Daoy (cell line): ENCODE measurements at places on chromosomes 2 and 18.

DNA sequence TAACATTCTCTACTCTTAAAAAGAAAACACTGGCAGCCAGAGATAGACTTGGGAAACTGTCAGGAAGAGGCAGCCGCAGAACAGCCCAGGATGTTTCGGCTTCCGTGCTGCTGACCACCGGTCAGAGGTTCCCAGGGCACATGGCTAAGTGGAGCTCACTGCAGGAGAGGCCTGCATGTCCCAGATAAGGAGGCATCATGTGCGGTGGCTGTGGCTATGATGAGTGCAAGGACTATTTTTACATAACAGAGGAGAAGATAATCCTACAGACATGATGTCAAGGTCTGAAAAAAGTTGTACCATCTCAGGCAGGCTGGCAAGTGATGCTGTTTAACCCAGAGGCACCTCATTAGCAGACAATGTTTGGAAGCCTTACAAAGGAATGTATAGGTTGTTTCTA lies 252.3 kb downstream of the CYRIA start:
- DNase-seq = no peak

- peak; percentile 29 for DNase-seq
Measured at GRCh38 chr2:18991177-18992168, 366.9 kb downstream of the OSR1 start.

- DNase-seq = peak; percentile 85
Measured at GRCh38 chr2:242031481-242032019, 162.0 kb downstream of the RTP5 start.

GRCh38 chr2:188369365-188369764 lies 77.7 kb downstream of the GULP1 start:
- DNase-seq = peak; percentile 45

DNA sequence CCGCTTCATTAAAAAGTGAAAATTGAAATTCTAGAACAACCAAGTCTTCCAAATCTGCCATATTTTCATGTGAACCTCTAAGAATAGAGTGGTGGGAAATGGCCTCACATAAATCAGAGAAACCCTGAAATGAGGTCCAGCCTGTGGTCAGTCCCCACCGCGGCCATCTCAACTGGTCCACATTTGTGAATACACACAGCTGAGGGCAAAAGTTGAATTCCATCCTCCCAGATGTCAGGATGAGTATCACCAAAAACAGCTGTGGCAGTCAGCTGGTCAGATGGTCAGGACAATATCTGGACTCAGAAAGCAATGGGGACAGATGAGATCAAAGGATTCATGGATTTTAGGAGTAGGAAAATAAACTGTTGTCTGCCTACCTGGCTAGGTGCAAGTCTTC lies 219.4 kb upstream of the NCKAP5 start:
- DNase-seq = no peak

- DNase-seq = no peak
Measured at GRCh38 chr18:74856928-74857327, 259.3 kb downstream of the ZNF407 start.

- DNase-seq = no peak
Measured at GRCh38 chr2:221085341-221085900, 486.7 kb downstream of the EPHA4 start.

- DNase-seq = no peak
Measured at GRCh38 chr2:198279026-198279425, 474.6 kb downstream of the PLCL1 start.

GRCh38 chr2:212961255-212961654 lies 190.2 kb downstream of the IKZF2 start:
- DNase-seq = no peak

- DNase-seq = peak; percentile 67
Measured at GRCh38 chr18:48833701-48834412, 116.9 kb downstream of the SMAD7 start.
